ENCODE measurements at places on chromosomes 3 and 15.

GRCh38 chr3:143002083-143002712 lies 828 bp downstream of the U2SURP start:
- DNase-seq: peak; percentile 26

- DNase-seq: no peak
Observed at GRCh38 chr3:44920081-44920480, 45.7 kb downstream of the TGM4 start.

DNA sequence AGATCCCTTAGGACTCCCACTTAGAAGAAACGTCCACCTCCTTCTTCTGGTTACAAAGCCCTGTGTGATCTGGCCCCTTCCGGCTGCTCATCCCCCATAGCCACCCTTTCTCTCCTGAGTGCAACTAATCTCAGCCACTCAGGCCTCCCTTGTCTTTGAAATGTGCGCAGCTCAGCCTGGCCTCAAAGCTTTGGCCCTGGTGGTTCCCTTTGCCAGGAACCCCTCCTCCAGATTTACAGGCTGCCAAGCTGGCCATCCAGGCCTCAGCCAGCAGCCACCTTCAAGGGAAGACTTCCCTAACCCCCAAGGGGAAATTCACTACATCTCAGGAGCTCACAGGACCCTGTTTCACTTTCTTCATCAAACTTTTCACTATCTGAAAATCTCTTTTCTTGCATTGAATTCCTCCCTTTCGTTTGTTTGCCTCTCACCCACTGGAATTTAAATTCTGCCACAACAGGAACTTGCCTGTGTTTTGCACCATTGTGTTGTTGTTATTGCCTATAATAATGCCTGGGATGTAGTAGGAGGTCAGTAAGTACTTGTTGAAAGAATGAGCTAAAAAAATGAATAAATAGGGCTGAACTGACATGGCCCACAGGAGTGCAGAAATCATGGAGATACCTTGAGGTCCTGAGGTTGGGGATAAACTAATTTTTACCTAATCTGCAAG lies 109.5 kb upstream of the PFN2 start:
- no peak for DNase-seq

DNA sequence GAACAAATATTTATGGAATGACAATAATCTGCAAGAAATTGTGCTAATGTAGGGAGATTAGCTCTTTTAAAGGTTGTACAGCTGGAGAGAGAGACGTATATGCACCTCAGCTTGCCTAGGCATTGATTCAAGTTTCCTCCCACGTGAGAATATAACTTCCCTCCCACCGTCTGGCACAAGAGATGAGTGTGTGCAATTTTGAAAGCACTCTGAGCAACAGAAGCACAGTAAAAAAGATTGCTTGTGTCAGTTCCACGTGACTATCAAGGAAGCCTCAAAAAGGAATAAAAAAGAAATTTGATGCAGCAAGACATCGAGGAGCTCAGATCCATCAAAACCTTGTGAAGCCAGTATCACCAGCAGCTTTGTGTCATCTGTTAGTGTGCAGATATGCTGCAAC lies 435.3 kb downstream of the TUSC7 start:
- DNase-seq: no peak

DNA sequence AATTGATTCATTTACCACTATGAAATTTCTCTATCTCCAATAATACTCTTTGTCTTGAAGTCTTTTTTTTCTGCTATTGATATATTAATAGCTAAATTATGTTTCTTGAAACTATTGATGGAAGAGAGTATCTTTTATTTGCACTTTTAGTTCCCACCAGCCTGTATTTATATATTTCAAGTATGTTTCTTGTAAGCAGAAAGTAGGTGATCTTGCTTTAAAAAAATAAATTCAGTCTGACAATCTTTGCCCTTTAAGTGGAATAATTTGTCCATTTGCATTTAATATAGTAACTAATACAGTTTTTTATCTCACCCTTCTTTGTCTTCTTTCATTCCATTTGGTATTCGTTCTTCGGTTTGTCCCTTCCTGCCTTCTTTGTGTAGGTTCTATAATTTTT lies 790.5 kb downstream of the MCTP2 start:
- DNase-seq: no peak

GRCh38 chr15:40306908-40307307 lies 827 bp downstream of the PLCB2 start:
- DNase-seq: no peak

DNA sequence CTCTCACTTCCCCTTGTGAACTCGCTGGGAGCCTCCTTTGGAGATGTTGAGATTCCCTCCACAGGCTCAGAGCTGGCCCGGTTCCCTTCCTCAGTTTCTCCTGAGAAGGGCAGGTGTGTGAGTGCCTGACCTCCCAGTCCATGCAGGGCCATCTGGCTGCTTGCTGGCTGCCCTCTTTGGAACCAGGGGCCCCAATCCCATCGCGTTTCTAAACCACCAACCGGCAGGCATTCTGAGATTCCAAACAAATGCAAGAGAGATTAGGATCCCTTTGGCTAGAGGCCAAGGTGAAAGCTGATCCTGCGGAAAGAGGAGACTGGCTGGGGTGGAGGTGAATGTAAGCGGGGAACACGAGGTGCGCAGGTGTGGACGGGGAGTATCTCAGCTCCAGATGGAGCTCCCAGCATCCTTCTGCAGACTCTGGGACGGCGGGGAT lies 2.9 kb upstream of the PRRT3 start:
- no peak for DNase-seq

- peak; percentile 61 for DNase-seq
Observed at GRCh38 chr3:123036352-123037014, 8.9 kb upstream of the SEMA5B start.

DNA sequence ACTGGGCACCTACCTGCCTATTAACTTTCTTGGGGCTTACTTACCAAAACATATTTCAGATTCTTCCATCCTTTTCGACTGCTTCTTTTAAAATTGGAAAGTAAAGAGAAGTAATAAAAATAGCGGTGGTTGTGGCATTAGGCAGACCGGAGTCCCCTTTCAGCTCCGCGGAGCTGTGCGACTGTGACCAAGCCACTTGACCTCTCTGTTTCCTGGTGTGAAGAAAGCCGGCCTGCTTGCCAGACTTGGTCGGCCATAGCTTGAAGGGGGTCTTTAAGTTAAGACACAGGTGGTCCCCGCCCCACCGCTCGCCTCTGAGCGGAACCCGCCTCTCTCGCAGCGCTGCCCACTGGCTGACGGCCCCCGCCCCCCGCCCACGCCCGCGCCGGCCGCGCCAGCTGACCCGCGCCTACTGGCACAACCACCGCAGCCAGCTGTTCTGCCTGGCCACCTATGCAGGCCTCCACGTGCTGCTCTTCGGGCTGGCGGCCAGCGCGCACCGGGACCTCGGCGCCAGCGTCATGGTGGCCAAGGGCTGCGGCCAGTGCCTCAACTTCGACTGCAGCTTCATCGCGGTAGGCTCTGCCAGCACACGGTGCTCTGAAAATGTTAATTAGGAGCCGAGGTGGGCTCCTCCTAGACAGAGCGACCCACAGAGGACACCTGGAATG lies 18.3 kb downstream of the NOX5 start:
- DNase-seq: no peak

DNA sequence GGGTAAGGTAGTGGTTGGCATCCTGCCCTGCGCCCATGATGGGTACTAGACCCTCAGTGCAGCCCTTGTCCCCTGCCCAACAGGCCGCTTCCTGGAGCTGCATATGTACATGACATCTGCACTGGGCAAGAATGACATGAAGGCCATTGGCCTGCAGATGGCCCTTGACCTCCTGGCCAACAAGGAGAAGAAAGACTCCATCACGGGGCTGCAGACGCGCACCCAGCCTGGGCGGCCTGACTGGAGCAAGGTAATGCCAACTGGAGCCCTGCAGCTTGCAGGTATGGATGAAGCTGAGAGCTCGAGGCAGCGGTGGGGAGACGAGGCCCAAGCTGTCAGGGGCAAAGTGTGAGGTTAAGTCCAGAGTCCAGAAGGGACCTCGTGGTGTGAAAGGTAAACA lies 40.8 kb downstream of the NOX5 start:
- DNase-seq: no peak

DNA sequence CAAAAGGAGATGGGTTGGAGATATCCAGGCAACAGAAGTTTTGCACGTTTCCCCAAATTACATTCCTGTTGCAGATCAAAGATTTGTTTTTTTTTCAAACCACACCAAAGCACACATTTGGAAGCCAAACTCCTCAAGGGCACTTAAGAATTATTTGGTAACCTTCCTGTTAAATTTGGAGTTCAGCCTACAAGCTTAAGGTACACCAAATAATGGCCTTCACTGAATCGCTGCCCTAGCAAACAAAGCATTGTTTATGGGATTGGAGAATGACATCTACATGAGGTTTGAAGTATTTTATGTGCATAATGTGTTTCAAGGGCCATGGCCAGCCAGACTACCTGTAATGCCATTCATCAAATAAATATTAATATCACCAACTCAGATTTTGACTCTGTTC lies 357.9 kb downstream of the RORA start:
- DNase-seq: no peak

GRCh38 chr3:150022381-150023238 lies 51.9 kb upstream of the PFN2 start:
- peak; percentile 35 for DNase-seq

GRCh38 chr3:117763561-117763960 lies 1054.0 kb downstream of the TUSC7 start:
- no peak for DNase-seq

DNA sequence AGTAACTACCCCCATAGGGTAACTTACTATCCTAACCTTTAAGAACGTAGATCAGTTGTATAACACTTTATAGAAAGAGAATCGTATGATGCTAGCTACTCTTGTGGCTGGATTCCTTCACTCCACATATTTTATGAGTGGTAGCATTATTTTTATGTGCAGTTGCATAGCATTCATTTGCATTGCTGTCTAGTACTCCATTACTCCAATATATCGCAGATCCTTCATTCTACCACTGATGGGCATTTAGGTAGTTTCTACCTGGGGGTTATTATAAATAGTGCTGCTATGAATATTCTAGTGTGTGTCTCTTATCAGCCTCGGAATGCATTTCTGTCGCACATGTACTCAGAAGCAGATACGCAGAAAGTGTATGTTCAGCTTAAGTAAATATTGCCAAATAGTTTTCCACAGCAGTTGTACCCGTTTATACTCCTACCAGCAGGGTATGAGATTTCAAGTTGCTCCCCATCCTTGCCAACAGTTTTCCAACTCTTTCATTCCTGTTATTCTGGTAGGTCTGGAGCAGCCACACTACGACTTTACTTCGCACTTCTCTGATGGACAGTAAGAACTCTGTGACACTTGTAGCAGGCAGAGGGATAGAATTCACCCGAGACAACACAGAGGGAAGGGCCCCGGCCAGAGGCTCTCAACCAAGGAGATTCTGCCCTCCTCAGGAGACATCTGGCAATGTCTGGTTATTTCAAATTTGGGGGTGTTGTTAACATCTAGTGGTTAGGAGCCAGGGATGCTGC lies 9.8 kb upstream of the VGLL4 start:
- DNase-seq: no peak

All from LHCN-M2 (cell line).